ENCODE measurements at places on chromosomes 16 and 17.

DNA sequence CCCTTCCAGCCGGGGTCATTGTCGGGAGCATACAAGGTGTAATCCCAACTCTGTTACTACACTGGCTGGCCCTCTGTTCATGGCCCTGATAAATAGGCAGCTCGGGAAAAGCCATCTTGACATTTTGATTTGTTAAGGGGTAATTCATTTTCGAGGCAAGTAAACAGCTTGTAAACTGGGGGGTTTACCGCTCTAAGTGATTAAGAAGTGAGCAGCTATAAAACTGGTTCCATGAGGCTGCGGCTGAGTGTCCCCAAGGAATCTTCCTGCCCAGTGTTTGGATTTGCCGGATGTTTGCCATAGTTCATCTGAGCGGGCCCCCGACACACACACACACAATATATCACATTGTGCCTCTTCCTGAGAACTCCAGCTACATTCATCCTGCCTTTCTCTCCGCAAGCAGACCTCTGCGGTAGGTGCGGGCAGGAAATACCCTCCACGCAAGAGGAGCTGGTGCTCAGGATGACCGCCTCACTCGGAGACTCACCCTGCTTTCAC lies 92.2 kb downstream of the SOCS1 start:
- DNase-seq, result no peak

GRCh38 chr16:75382611-75383010 lies 50.7 kb downstream of the CFDP1 start:
- DNase-seq, result no peak

GRCh38 chr16:68328860-68329390 lies 18.1 kb downstream of the PRMT7 start:
- no peak for DNase-seq

DNA sequence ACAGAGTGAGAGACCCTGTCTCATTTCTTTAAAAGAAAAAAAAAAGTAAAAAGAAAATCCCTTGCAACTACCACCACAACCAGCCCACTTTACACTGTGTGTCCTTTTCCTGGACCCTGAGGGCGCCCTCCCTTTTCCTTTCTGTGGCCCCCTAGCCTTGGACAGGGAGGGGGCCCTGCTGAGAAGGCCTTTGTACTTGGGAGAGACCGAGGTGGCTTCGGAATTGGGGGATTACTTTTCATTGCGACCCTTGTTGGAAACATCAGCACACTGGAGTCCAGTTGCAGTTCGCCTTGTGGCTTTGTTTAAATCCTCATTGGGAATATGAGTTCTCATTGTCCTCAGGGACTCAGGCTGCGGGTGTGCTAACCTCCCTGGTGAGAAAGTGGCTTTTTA lies 9.4 kb upstream of the DNASE1 start:
- no peak for DNase-seq

- no peak for DNase-seq
Measured at GRCh38 chr17:522919-523318, 170.3 kb upstream of the RPH3AL start.

DNA sequence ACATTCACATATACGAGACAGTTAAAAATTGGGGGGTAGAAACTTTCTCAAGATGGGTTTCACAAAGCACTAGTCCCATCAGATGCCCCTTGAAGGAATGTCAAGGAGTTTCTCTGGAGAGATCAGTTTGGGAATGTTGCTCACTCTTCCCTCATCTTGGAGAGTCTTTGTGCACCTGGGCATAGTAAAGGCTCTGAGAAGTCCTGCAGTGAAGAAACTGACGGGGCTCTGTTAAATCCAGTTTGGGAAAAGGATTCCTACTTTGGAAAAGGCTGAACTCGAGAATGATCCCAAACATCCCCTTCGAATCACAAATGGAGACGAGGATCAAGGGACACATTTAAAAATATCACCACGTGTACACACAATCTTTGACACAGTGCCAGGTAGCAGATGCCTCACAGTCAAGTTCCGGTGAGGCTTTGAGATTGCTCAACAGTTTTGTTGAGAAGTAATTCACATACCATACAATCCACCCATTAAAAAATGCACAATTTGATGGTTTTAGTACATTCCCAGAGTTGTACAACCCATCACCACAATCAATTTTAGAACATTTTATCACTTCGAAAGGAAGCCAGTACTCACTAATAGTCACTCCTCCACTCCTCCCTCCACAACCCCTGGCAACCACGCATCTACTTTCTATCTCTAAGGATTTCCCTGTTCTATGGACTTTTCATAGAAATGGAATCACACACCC lies 203.4 kb upstream of the FOXF1 start:
- no peak for DNase-seq

- no peak for DNase-seq
Measured at GRCh38 chr17:79836510-79836971, 2.7 kb downstream of the CBX4 start.

- no peak for DNase-seq
Measured at GRCh38 chr17:40857535-40857934, 9.5 kb downstream of the KRT12 start.

DNA sequence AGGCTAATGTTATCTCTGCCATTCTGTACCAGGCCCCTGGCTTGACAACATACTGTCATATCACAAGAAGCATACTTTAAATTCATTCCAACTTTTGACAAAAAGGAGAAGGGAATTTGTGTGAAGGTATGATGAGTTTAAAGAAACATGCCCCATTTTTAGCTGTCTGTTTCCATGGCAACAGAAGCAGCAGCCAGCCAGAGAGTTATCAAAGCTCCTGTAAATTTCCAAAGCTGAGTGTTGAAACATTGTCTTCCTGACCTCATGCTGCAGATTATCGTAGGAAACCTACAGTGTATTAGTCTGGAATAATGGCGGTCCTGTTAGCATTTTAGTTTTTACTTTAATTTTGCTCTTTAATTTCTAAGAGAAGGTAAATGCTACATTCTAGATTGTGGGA lies 124.9 kb downstream of the MRTFB start:
- no peak for DNase-seq

- peak; percentile 31 for DNase-seq
Measured at GRCh38 chr16:75471723-75472633, 7.5 kb upstream of the TMEM170A start.

DNA sequence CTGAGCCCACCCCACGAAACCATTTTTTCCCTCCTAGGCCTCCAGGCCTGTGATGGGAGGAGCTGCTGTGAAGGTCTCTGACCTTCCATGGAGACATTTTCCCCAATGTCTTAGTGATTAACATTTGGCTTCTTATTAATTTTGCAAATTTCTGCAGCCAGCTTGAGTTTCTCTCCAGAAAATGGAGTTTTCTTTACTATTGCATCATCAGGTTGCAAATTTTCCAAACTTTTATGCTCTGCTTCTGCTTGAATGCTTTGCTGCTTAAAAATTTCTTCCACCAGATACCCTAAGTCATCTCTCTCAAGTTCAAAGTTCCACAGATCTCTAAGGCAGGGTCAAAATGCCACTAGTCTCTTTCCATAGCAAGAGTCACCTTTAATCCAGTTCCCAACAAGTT lies 12.9 kb upstream of the MYH4 start:
- no peak for DNase-seq

DNA sequence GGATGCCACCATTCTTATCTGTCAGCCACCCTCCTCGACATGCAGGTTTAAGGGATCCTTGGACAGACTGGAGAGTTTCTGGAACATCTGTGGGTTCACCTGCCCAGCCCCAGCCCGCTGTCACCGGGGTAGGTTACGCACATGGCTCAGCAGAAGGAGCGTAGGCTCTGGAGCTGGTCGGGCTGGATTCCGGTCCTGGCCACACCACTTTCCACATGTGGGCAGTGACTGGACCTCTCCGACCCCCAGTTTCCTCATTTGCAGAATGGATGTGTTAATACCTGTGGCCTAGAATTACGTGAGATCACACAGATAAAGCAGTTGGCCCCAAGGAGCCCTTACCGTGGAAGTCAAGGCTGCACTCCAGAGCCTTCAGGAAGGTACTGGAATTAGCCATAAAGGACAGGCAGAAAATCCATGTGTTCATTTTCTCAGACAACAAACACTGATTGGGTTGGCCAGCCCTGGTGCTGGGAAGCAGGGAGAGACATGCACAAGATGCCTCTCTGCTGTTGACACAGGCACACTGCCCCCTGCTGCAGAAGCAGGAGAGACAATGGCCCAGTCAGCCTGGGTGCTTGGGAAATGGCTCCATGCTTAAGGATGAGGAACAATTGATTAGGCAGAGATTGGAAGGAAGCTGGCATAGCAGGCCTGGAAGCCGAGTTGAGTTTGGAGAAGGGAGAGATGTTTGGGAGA lies 58.8 kb downstream of the SF3B3 start:
- no peak for DNase-seq

GRCh38 chr16:81241706-81242105 lies 3.2 kb downstream of the BCO1 start:
- no peak for DNase-seq

GRCh38 chr17:66548158-66548557 lies 245.7 kb downstream of the PRKCA start:
- DNase-seq, result no peak

DNA sequence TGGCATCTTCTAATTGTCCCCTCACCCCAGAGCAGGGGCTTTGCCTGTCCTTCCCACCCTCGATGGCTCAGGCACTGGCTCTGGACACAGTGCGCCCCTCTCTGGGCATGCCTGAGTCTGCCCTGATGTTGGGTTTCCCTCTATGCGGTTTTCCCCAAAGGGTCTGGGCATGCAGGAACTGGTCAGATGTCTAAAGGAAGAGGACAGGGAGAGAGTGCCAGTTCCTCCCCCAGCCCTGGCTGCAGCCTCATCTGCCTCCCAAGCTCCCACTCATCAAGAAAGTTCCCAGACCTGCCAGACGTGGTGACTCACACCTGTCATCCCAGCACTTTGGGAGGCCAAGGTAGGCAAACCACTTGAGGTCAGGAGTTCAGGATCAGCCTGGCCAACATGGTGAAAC lies 41.3 kb upstream of the PABPN1L start:
- DNase-seq, result no peak

DNA sequence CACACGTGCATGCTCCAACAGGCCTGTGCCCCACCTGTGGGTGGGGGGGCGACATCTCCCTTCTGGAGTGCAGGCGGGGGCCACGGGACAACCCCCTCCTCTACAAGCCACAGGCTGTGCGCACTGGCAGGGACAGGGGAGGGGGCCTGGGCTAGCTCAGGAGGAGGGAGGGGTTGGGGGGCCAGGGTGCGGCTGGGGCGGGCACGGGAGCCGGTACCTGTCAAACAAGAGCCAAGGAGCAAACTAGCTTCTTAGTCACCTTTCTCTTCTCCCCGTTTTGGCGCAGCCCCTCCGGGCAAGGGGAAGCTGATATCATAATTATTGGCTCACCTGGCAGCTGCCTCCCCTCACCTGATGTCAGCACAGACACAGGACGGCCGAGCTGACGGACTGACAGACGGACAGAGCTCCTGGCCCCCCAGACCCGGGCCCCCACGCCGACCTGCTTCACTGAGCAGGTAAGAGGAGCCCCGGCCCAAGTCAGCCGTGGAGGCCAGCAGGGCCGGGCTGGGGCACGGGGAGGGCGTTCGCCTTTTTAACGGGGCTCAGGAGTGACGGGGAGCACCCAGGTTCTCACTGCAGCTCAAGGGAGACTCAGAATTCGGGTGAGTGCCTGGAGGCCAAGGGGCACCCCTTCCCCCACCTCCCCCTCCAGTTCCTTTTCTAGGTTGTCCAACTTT lies at the start of gene FOXN1:
TSS of gene FOXN1 (plus strand) at position 363 of the 680 bp plus-strand sequence. CDS start 17,622 bp downstream, outside the sequence.
- DNase-seq, result no peak

GRCh38 chr16:86509759-86510464 lies 415 bp upstream of the FOXF1 start:
- no peak for DNase-seq

- no peak for DNase-seq
Measured at GRCh38 chr16:89890200-89890599, 16.8 kb downstream of the TCF25 start.

DNA sequence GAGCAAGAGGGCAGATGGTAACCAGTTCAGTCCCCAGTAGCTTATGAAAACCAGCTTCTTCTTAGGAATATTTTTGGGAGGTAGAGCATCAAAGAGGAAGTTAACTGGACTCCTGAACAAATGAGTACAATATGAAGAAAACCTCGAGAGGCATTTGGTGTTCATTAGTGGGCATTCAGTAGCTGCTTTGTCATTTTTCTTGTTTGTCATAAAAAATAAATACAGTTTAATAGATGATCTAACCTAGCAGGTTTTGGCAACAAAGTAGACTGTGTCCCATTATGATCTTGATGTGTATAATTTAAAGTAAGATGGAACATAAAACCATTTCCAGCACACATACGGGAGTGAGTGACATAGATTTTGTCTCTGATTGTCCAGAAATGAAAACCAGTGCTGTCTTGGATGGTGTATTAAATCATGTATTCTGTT lies 173.1 kb downstream of the HS3ST3A1 start:
- no peak for DNase-seq

GRCh38 chr17:57490111-57490845 lies 234.0 kb downstream of the MSI2 start:
- no peak for DNase-seq
